ENCODE measurements at places on chromosomes 11 and 22.

DNA sequence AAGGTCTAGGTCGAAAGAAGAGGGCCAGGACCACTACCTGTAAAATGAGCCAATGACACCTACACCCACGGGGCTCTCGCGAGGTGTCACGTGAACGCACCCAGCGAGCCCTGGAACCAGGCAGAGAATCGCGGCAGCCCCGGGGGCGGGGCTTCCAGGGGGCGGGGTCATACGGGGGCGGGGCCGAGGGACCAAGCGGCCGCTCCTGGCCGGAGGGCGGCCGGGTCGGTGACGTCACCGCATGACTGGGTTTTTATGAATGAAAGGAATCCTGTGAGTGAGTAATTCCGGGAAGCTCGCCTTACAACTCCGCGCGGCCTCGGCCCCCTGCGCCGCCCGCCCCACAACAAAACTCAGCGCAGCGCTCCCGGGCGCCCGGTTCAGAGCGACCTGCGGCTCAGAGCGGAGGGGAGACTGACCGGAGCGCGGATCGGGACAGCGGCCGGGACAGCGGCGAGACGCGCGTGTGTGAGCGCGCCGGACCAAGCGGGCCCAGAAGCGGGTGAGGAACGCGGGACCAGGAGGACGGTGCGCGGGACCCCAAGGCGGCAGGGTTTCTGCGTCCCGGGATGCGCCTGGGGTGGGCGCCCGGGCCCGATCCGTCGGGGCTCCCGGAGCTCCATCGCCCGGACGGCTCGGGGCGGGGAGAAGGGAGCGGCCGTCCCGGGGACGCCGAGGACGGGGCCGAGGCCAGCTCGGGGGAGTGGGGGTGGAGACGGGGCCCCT is at the start of gene MAFF:
Gene MAFF (plus strand): TSS at position 284 of the 726 bp plus-strand sequence. CDS start 11,860 bp downstream, outside the sequence.
- DNase-seq, result peak; percentile 83

DNA sequence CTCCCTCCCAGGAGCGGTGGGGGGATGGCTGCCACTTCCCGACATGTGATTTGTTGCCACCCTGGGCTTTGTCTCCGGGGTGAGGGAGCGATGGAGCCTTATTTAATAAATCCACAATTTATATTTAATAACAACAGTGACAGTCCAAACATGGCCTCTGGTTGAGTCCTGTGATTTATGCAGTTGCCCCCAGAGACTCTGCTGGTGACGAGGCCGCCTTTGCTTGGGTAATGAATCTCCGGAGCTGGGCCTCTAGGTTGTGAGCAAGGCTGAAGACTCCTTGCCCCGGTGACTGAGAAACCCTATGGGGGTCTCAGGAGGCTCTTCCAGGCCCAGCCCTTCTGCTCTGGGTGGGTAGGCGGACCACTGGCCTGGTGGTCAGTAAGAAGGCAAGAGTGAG is 16.7 kb downstream of the MPPED1 start:
- DNase-seq, result no peak

DNA sequence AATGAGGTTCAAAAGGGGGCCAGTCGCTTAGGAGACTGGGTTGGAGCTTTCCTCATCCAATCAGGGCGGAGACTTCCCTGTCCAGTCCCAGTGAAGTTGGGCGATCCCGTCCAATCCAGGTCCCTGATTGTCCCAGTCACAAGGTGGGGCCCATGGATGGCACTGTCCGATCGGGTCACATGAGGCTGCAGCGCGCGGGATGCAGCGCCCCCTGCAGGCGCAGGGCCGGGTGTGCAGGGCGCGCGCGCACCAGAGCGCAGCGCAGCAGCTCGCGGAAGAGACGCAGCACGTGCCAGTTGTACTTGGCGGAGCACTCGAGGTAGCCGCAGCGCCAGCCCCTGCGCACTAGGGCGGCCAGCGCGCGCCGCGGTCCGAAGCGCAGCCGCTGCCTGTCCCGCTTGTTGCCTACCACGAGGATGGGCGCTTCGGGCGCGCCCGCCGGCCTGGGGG is 2.3 kb downstream of the RASL10A start:
- DNase-seq, result no peak

DNA sequence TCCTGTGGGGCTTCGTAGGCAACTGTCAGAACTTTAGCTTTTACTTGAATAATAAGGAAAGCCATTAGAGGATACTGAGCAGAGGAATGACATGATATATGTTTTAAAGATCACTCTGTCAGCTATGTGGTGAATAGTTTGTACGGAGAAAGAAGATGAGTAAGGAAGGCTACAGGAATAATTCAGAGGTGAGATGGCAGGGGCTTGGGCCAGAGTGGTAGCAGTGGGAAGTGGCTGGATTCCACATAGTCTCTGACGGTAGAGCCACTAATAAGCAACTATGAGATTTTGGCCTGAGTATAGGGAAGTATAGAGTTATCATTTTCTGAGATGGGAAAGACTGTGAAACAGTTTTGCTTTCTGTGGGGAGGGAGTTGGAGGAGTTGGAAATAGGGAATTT is 93.9 kb upstream of the MTMR2 start:
- DNase-seq, result no peak

- no peak for DNase-seq
These were observed 9.7 kb downstream of the INCENP start for GRCh38 chr11:62133328-62134065.

DNA sequence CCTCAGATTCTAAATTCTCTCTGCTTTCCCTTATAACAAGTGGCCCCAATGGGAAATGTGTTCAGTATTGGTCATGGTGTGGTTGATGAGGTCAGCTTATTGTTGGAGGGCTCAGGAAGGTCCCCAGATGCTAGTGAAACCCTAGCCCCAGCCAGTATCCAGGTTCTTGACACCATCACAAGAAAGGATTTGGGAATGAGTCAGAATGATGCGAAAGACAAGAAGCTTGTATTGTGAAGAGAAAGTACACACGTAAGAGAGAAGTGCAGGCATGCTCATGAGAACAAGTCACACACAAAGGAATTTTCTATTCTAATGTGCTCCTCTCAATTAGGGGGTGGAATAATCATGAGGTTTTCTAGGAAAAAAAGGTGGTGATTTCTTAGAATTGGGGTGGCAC is 34.9 kb upstream of the TRPC6 start:
- DNase-seq, result peak; percentile 92

DNA sequence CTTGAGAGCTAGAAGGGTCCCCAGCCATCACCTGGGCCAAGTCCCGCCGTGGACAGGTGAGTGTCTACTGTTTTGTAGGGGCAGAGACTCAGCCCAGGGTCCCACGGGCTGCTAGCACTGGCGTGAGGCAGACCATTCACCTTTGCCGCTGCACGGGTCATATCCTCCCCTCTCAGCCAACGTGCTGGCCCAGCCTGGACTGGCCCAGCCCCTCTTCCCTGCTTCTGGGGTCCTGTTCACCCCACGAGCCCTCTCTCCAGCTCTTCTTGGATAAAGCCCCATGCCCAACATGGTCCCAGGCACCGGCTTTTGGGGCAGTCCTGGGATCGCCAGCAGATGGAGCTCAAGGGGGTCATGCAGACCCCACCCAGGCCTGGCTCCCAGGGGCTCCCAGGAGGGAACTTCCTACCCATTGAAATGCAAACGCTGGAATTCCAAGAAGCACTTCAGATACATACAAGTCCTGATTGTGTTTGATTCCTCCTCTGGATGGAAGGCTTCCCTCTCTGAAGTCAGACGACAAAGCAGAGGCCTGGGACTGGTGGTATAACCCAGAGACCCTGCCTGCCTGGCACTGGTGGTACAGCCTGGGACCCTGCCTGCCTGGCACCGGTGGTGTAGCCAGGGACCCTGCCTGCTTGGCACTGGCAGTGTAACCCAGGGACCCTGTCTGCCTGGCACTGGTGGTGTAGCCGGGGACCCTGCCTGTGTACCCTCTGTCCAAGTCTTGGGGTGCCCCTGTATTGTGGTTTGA is 8.9 kb upstream of the SEPTIN5 start:
- no peak for DNase-seq

DNA sequence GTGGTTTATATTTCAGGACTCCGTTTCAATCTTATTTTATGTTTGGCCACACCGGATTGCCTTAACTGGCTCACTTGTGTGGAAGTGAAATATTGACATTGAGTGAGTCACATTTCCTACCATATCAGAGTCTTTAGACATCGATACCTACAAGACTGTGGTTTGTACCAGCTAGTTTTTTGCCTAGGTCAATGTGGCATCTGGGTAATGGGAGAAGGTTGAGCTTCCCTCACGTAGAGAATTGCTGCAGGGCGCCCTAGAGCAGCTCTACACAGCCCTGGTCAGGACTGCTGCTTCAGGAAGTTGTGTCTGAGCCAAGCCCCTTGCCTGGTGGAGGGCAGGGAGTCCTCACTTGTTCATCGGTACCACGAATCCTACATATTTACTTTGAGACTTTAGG is 1.6 kb downstream of the GRAMD1B start:
- no peak for DNase-seq

DNA sequence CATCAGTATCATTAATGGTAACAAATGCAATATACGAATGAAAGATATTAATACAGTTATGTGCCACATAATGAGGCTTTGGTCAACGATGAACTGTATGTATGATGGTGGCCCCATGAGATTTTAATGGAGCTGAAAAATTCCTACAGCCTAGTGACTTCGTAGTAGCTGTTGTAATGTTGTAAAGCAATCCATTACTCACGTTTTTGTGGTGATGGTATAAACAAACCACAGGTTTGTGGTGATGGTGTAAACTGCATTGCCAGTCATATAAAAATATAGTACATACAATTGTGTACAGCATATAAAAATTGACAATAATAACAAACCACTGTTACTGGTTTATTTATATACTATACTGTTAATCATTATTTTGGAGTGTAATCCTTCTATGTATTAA is 27.4 kb upstream of the GRIA4 start:
- no peak for DNase-seq

DNA sequence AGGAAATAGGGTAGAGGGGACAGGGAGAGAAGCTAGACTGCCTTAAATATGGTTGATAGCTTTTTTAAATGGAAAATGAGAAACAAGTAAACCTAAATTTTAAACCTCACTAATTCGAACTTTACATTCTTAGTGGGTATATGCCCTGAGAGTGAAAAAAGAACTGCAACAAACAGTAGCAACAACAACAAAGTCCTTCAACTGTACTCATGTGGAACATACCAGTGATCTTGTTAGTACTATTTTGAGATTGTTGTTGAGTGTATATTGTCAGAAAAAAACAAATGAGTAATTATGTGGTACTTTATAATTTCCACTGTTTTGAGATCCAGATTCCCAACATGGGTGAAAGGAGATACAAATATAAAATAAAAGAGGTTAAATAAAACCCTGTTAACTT is 88.9 kb upstream of the TNRC6B start:
- DNase-seq, result no peak

Measured in keratinocyte (primary cell).